AG04450 (cell line): ENCODE measurements at places on chromosomes 12 and 14. TPM values are rescaled to one million over a fixed set of nuclear protein-coding genes. Genes with fewer than 3 reads are reported as not detected.

Gene GDF11
- polyA plus RNA-seq, result 4.2 and 6.7 TPM in 2 replicates

Gene FSCB
- polyA plus RNA-seq, result not detected in 2 replicates

Gene A2ML1
- not detected in 2 replicates for polyA plus RNA-seq

Gene CIDEB
- polyA plus RNA-seq, result 0.31 and 0.48 TPM in 2 replicates

Gene CCDC196
- polyA plus RNA-seq, result not detected in 2 replicates

Gene ACSM4
- not detected in 2 replicates for polyA plus RNA-seq

DNA sequence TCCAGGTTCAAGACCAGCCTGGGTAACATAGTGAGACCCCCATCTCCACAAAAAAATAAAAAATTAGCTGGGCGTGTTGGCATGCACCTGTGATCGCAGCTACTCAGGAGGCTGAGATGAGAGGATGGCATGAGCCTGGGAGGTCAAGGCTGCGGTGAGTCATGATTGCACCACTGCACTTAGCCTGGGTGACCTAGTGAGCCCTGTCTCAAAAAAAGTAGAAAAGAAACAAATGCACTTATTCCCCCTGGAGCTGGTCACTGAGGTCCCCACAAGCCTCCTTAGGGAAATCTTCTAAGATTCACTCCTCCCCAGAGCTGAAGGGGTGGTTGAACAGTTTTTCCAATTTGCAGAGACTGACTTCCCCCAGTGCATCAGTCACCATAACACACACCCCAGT, 1.6 kb downstream of the CD9 start:
- no peak for DNase-seq

DNA sequence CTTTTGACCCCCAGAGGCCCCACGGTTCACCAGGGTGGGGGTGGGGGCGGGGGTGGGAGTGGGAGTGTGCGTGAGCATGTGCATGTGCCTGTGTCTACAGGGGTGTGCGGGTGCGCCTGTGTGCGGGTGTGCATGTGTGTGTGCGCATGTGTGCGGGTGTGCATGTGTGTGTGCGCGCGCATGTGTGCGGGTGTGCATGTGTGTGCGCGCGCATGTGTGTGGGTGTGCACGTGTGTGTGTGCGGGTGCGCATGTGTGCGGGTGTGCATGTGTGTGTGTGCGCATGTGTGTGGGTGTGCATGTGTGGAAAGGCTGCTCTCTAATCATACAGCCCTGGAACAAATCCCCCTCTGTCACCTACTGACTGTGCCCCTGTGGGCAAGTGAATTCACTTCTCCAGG, 38.8 kb downstream of the RFLNA start:
- no peak for DNase-seq

DNA sequence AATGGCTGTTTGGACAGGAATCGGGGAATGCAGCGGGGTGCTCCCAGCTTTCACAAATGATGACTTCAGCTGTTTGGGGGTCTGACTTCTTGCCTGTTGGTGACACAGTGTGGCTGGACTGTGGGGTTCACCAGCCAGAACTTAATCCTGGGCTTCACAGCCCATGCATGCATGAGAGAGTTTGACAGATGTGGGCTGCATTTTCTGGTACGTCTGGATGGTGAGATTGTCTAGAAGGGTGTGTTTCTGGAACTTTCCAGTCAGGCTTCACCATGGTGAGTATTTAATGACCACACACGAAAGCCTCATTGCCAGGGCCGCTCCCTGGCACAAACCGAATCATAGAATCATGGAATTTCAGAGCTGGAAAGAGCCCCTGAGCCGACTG, 29.6 kb downstream of the CHST11 start:
- no peak for DNase-seq

DNA sequence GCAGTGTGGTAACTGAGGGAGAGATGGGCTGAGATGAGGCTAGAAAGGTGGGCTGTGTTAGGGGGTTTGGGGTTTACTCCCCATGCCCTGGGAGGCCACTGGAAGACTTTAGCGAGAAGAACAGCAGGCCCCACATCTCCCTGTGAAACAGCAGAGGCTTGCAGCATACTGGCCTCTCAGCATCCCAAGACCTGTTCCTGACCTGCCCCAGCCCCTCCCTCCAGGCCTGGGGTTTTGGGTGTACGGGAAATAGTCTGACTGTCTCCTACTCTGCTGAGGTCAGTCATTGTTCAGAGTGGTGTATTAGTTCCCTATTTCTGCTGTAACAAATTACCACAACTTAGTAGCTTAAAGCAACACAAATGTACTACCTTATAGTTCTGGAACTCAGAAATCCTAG, 103.5 kb upstream of the HIF1A start:
- DNase-seq, result no peak

DNA sequence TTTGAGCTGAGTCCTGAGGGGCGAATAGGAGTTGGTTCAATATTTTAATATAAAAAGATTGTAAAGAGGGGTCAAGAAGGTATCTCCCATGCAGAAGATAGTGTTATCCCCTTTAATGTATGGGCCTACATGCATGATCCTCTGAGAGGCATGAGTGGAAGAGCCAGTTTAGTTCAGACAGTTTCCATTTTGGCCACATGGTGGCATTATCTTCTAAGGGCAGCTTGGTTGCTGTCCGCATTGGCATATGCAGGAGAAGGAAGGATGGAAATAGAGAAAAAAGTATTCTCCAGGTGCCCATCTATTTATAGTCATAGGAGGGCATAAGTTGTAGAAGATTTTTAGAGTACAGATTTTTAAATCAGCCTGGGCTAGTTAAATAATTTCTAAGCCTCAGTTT, 5.4 kb downstream of the SAMD4A start:
- no peak for DNase-seq

- DNase-seq, result no peak
Observed at GRCh38 chr12:23729359-23729758, 220.1 kb downstream of the SOX5 start.

GRCh38 chr14:22390824-22391461, 198.1 kb downstream of the DAD1 start:
- DNase-seq, result no peak

- no peak for DNase-seq
Observed at GRCh38 chr14:71371711-71372396, 464.6 kb downstream of the PCNX1 start.

DNA sequence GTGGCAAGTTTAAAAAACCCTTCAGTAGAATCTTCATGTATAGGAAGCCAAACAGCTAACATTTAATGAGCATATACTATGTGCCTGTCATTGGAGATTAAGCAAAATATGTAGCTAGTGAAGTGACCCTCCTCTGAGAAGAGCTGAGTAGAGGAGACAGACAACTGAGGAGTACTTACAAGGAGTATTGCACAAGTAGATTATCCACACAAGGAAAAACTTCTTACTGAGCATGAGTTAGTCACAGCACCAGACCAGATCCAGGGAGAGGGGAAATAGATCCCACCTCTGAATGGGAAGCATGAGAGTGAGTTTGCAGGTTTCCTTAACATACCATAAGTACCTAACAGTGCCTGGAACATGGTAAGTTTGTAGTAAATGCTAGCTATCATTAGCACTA, 33.0 kb downstream of the FRMD6 start:
- no peak for DNase-seq

DNA sequence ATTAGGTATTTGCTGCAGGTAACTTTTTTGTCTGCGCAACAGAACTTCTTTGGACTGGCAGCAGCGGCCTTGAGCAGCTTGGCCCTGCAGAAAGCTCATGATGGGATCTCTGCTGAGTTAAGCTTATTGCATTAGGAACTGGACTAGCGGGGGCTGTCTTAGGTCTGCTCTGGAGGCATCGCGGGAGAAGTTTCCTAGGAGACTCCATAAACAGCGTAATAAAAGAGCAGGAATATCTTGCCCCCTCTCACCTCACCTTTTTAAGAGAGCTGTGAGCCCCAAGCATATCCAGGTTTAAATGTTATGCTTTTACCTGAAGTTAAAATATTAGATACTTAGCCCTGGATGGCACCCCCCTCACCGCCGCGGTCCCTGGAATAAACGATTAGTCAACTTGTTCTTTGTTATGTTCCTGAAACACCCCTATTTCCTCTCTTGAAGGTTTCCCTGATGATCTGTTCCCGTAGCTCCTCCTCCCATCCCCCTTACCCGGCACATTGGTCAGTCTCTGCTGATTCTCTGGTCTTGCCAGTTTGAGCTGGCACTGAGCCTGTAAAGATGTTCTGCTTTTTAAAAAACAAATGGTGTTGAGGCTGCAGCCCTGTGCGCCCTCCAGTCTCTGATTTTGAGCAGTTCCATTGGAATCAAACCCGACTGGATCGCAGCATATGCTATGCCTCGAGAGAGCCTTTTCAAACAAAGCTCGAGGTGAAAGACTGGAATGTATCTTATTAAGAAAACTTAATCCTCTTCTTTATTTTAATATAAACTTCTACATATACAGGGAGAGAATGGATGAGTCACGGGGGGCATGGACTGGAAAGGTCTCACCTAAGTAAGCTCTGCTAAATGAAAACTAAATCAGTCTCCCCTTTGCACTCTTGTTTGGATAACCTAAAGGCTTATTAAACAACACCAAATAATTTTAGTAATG, 1.9 kb downstream of the MLXIP start:
- DNase-seq, result peak; percentile 81

DNA sequence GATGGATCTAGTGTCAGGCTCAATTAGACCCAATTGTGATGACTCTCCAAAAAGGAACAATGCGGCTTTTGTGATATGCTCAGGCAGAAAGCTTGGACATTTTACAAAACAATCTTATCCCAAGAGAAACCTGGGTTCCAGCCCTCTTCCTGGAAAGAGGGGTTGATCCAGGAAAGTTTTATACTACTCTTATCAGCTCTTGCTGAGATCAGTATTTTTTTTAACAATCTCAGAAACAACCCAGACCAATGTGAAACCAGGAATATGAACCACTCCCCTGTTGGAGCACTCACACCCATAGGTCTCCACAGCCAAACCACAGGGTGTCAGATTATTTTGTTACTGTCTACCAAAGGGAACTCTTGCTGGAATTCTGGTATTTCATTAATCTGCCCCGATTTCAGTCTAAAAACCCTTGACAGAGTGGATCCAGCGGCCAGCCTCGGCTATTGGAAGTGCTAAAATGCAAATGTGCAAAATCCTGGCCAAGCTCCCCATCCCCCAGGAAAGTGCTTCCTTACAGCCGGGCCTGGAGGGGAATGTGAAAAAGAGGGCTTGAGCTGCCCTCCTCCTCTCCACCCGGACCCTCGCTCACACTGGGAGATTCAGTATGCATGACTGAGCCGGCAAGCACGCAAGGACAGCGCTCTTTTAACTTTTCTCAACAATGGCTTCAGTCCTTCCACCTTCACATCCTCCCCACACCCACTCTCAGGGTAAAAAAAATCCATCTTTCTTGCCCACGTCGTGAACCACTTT, 4.0 kb downstream of the FBXL14 start:
- DNase-seq, result no peak

DNA sequence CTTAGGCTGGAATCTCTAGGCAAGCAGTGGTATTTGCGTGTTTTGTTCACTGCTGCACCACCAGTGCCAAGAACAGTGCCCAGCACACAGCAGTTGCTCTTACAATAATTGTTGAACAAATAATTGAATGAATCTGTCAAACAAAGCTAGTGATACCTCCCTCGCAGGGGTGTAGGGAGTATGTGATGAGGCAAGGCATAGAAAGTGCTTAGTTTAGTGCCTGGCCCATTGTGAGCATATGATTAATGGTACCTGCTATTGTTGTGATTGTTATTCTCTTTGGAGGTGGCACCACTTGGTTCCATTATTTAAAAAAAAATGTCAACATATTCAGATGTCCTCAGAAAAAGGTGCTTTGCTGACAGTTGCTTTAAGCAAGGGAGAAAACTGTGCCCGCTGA, 210.1 kb upstream of the TBX3 start:
- DNase-seq, result no peak

GRCh38 chr12:68776976-68777610, 30.9 kb upstream of the MDM2 start:
- DNase-seq, result no peak

GRCh38 chr14:67646131-67646530, 26.4 kb downstream of the ARG2 start:
- DNase-seq, result no peak

- DNase-seq, result no peak
Observed at GRCh38 chr14:87076146-87076545, 916.8 kb downstream of the GALC start.

GRCh38 chr14:89187501-89187900, 229.5 kb downstream of the FOXN3 start:
- no peak for DNase-seq

DNA sequence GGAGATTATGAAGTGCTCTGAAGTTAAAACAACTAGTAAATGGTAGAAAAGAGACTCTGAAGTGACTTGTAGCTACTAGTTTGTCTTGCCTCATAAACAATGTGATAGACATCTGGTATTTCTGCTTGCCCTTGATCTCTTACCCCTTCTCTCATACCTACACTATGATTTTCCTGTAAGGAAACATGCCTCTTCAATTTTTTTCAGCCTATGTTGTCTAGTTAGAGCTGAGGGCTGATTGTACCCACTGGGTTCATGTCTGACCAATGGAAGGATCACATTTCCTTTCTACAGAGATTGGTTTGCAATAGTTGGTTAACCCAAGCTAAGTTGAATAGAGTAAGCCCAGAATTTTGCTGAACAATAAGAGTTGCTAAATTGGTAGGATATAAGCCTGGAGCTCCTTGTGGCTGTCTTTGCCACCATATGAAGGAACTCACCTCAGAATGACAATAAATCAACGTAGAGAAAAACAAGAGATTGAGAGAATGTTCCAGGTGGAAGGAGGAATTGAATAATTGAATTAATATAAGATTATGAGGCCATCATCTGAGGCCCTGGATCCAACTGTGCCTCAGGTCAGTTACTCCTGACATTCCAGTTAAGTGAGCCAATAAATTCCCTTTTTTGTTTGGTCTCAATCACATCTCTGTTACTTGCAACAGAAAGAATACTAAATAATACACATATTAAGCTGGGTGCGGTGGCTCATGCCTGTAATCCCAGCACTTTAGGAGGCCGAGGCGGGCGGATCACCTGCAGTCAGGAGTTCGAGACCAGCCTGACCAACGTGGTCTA, 346.4 kb downstream of the ZFP36L1 start:
- DNase-seq, result no peak

DNA sequence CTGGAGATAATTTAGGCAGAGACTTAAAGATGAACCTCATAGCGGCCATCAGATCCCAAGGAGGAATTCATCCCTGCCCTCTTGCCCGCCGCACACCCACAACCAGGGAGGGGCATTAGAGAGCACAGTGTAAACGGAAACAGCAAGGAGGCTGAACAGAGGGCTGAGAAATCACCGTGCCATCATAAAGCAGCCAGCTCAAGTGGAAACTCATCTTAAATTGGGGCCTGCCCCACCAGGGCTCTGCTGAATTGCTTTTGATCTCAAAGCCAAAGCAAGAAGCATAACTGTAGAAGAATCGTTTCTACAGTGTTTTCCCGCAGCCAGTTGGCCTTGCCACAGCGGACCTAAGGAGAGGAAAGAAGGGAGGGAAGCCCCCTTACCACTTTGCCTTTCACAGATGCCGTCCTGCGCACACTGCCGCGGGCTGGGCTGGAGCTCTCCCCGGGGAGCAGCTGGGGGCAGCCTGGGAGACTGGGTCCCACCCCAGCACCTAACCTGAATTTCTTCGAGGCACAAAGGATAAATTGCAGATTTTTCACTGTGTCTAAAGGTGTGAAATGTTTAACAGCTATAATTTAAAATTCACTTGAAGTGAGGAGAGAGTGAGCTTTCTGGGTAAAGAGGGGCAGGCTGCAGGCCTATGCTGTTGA, 51.8 kb upstream of the MMP17 start:
- no peak for DNase-seq
